ENCODE measurements at places on chromosomes 4 and X. TPM values are rescaled to one million over a fixed set of nuclear protein-coding genes. Genes with fewer than 3 reads are reported as not detected.

Gene TLR10
- total RNA-seq = not detected

GRCh38 chrX:135425026-135425965 is 3.6 kb downstream of the SMIM10L2A start:
- no peak for DNase-seq

Gene MAGEA9B
- total RNA-seq = not detected

DNA sequence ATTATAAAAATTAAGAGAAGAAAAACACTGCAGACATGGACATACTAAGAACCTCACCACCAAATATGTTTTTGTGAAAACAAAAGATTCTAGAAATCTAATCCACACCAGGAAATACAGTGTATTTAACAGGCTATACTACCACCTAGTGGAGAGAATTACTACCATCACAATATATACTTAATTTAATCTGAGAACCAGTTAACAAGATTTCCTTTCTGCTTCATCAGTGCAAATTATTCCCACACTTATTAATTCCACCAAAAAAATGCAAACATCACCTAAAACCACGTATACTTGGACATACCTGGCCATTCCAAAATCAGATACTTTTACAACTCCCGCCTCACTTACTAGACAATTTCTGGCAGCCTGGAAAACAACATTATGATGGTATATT is 7.0 kb upstream of the TXK start:
- no peak for DNase-seq

DNA sequence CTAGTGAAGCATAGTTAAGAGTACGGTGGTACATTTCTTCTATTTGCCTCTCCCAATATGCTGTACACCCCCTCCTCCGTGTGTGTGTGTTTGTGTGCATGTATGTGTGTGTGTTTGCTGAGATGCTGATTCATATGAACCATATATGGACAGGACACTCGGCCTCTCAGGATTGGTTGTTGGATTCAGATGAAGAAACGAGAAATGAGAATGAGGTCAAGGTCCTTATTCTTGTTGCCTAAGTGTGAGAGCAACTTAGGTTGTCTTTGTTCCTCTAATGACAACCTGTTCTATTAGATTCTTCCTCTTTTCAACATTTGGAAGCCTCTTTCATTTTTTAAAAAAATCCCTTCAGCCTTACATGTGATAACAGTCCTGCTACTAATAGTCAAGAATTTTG is 1387.6 kb downstream of the STIM2 start:
- DNase-seq = no peak

- DNase-seq = no peak
Observed at GRCh38 chr4:7978907-7979651, 39.4 kb upstream of the AFAP1 start.

Gene VEGFD
- total RNA-seq = 0.35 TPM

DNA sequence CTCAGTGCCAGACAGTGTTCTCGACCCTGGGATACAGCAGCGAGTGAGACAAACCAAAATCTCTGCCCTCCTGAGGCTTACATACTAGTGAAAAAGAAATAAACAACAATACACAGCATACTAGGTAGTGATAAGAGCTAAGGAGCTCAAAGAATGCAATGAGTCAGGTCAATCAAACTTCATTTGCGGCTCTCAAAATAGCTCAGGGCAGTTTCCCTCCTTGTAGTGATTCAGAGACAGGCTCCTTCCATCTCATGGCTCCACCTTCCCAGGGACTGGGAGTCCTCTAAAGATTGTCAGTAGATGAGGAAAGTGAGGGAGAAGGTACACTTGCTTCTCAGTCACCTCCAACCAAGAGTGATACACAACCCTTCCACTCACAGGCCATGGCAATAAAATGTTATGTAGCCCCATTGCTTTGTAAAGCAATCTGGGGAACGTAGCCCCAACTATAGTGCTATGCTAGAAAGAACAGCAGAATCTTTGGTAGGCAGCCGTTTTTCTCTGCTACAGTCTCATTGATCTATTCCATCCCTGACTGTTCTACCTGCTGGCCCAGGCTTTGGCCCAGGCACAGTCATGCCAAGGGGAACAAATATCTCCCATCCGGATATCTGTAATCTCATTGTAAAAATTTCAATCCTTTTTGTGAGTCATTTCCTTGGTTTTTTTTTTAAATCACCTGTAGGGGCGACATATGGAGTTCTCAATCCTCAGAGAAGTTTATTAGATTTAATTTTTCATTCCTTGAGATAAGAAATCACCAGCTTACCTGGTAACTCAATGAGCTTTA is 183.1 kb upstream of the S100G start:
- DNase-seq = no peak

DNA sequence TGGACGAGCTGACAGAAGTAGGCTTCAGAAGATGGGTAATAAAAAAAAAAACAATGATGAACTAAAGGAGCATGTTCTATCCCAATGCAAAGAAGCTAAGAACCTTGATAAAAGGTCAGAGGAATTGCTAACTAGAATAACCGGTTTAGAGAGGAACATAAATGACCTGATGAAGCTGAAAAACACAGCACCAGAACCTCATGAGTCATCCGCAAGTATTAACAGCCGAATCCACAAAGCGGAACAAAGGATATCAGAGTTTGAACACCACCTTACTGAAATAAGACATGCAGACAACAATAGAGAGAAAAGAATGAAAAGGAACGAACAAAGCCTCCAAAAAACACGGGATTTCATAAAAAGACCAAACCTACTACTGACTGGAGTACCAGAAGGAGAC is 10.5 kb downstream of the NELFA start:
- DNase-seq = no peak

DNA sequence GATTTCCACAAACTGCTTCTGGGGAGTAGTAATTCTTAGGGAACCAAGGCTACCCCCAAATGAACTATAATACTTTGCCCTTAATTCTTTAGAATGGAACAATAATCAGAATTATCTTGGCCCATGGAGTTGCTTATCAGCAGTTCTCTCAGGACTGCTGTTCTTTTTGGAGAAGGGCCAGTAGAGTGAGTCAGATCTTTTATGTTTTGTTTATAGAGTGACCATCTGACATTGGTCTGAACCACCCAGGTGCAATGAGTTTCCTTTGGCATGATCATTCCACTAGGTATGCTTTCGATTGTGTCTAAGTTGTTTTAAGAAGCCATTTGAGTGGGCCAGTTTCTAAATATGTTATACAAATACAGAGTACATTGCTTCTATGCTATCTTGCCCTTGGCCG is 31.8 kb downstream of the PRRG1 start:
- DNase-seq = no peak

DNA sequence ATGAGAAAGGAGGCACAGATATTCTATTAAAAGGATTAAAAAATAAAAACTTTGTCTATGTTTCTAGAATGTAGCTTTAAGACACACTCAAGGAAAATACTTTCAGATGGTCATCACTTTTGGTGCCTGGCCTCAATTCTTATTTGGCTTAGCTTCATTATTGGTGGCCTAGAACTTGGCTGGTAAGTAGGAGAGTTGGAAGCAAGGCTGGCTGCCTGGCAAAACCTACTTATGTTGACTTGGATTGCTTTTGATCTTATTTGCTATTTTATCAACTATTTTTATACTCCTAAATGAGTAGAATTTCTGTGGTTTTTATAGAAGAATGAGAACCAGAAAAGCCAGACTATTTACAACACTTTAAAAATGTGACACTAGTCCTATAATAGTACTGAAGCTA is 35.3 kb upstream of the JADE3 start:
- DNase-seq = no peak

DNA sequence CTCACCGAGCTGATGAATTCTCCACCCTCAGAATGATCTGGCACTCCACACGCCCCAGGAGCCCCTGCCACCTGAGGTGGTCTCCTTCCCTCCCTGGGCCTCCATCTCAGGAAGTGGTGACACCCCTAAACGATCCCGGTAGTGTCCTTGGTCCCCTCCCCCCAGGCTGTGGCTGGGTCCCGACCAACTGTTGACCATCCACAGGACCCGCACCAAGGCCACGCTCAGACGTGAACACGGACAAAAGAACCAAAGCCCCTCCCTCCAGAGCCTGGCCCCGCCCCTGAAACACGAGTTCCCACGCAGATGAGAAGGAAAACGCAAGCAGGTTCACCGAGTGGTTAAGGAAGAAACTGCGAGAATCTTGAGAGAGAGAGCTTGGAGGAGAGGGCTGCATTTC is 16.6 kb downstream of the LRPAP1 start:
- DNase-seq = no peak

- DNase-seq = no peak
Observed at GRCh38 chrX:120377715-120378114, 15.8 kb downstream of the ATP1B4 start.

DNA sequence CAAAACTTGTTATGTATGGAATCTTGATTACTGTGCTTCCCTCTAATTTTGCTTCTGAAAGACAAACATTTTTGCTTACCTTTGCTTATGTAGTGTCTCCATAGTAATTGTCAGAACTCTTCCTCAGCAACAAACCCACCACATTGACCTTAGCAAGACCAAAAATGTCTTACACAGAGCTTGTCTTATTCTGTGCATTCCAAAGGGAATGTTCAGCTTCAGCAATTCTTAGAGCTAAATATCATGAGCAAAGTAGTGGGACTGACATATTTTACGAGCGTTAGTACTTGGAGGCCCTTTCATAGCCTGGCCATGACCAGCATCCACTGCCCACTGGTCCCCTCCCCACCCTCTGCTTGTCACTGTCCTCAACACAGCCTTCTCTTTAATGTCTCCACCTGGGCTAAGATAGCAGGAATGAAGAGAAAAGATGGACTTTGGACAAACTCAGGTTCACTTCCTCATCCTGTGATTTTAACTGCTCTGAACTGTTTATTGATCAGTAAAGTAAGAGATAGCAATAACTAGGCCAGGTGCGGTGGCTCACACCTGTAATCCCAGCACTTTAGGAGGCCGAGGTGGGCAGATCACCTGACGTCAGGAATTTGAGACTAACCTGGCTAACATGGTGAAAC is 15.5 kb upstream of the SH3D19 start:
- DNase-seq = no peak

- DNase-seq = no peak
Observed at GRCh38 chr4:92399032-92399431, 95.3 kb downstream of the GRID2 start.

DNA sequence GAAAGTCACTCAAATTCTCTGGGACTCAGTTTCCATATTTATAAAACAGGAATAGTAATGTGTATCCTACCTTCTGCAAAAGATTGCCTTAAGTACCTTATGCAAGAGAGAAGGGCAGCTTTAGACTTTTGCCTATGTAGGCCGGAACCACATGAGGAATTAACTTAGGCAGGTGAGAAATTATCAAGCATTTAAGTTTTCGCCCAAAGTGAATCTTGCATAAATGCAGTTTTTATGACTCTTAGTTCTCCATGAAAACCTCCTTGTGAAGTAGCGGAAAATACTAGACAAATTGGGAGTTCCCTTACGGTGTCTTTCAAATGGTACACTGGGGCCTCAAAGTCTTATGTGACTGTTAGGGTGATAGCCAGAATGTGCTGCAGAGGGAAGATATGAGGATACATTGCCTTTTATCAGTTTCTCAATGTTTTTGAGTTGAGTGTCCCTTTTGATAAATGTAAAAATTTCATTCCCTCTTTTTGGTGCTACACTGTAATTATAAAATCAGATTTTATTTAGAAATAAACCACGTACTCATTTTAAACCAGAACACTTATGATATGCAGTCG is 2.6 kb downstream of the SH2D1A start:
- no peak for DNase-seq

Gene IL2
- total RNA-seq = not detected

Gene RS1
- total RNA-seq = not detected

Gene TCEAL3
- 7.1 TPM for total RNA-seq

Gene TEX11
- total RNA-seq = not detected

DNA sequence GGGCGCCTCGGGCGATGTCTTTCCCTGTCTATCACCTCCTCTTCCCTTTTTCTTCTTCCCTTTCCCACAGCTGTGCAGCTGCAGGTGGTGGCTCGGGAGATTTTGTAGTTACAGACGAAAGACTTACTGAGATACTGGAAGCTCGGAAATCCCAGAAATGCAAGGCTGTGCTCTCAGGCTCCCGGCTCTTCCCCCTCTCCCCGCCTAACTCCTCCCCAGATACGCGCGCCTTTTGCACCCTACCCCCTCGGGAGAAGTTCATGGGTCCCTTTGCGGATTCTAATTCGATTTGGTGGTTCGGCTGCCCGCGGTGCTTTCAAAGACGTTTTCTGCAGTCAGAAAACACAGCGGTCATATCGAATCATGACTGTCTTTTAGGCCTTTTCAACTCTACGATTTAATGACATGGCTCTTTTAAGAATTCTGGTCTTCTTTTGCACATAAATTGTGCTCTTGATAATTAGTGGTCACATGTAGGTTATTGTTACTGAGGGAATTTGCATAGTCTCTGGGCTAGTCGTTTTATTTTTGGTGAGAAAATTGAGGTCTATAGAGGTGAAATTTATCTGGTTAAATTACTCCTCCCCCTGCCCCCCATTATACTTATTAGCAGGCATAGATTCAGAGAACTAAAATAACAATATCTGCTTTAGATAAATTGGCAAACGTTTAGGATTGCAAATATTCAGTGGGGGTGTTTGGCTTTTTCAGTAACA is 1.6 kb downstream of the SEPTIN11 start:
- no peak for DNase-seq

DNA sequence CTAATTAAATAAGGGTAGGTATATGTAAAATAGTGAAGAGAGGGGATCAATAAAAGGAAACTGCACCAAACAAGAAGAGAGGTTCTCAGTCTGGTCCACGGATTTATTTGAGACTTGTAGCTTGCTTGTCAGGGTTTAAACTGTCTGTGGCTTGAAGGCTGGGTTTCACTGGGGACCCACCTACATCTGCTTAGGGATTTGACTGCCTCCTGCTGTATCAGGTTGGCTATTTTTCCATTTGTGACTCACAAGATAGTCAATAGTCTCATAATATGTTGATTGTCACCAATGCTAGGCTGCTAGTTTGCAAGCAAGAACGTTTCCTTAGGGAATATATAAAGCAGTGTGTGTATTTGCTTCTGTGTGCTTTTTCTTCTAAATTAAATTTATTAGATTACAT is 1950.7 kb upstream of the IGFBP7 start:
- DNase-seq = no peak

Gene CFAP47
- total RNA-seq = not detected

DNA sequence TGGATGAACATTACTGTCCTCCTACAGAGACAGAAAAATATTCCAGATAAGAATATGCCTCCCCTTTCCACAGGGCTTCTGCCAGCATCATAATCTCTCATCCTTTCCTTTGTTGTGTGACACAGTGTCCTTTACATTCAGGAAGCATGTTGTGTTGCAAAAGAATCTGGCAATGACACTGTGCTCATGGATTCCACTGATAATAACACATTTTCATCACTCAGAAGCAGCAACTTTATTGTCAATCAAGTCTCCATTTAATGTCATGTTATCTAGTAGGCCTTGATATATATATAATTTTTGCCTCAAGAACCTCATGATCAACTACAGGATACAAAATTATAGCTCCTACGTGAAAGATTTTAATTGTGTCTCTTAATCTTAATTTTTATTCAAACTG is 833.9 kb downstream of the FSTL5 start:
- no peak for DNase-seq

Measured in esophagus squamous epithelium (tissue), 5 donors.